ENCODE measurements at places on chromosomes 4 and X. TPM values are rescaled to one million over a fixed set of nuclear protein-coding genes. Genes with fewer than 3 reads are reported as not detected.

- DNase-seq = no peak
- H3K27ac ChIP-seq = no peak overlapping the region
- no peaks in the 10 kb centered on the region for H3K27me3 ChIP-seq
- no peaks in the 10 kb centered on the region for H3K4me1 ChIP-seq
- H3K36me3 ChIP-seq = no peaks in the 10 kb centered on the region
Observed at GRCh38 chrX:78800694-78801093, 53.2 kb downstream of the LPAR4 start.

- no peaks in the 10 kb centered on the region for H3K36me3 ChIP-seq
- no peak for DNase-seq
- H3K4me3 ChIP-seq = no peak overlapping the region
- no peaks in the 10 kb centered on the region for H3K4me1 ChIP-seq
Observed at GRCh38 chrX:20063716-20064351, 52.9 kb downstream of the MAP7D2 start.

GRCh38 chr4:155805016-155805415, 46.2 kb downstream of the GUCY1B1 start:
- no peaks in the 10 kb centered on the region for H3K4me1 ChIP-seq
- no peaks in the 10 kb centered on the region for H3K27me3 ChIP-seq
- DNase-seq = no peak
- H3K4me3 ChIP-seq = no peak overlapping the region

- no peaks in the 10 kb centered on the region for H3K27me3 ChIP-seq
- no peak overlapping the region for H3K27ac ChIP-seq
- H3K4me1 ChIP-seq = no peaks in the 10 kb centered on the region
- no peak overlapping the region for H3K4me3 ChIP-seq
Observed at GRCh38 chr4:15451181-15451865, 18.4 kb upstream of the CC2D2A start.

- no peak for DNase-seq
- no peaks in the 10 kb centered on the region for H3K27me3 ChIP-seq
- H3K4me3 ChIP-seq = peak overlapping the region; percentile 46
- H3K27ac ChIP-seq = peak overlapping the region; percentile 5
- H3K36me3 ChIP-seq = no peaks in the 10 kb centered on the region
- H3K4me1 ChIP-seq = peaks cover 22% of the 10 kb centered on the region
Observed at GRCh38 chr4:101306225-101306624, 41.1 kb downstream of the PPP3CA start.

GRCh38 chr4:126604268-126604867, 1028.4 kb upstream of the INTU start:
- H3K4me3 ChIP-seq = no peak overlapping the region
- H3K4me1 ChIP-seq = no peaks in the 10 kb centered on the region
- no peaks in the 10 kb centered on the region for H3K27me3 ChIP-seq
- no peak for DNase-seq
- H3K36me3 ChIP-seq = no peaks in the 10 kb centered on the region
- no peak overlapping the region for H3K27ac ChIP-seq

GRCh38 chr4:151415978-151416377, 7.0 kb downstream of the FHIP1A start:
- no peak overlapping the region for H3K27ac ChIP-seq
- no peaks in the 10 kb centered on the region for H3K27me3 ChIP-seq
- H3K36me3 ChIP-seq = no peaks in the 10 kb centered on the region
- no peak for DNase-seq

- H3K27me3 ChIP-seq = peaks cover 7% of the 10 kb centered on the region
- no peak within 1 kb of the TSS for H3K27ac ChIP-seq
- peaks cover 17% of the 10 kb centered on the region for H3K4me1 ChIP-seq
- peak within 1 kb of the TSS; percentile 32 for H3K4me3 ChIP-seq
- H3K36me3 ChIP-seq = no peaks in the 10 kb centered on the region
Observed at GRCh38 chr4:52750819-52751486, at the start of gene ERVMER34-1. TSS of gene ERVMER34-1 (minus strand) at chr4:52751425. CDS start at chr4:52745520, 5,905 bp downstream.

GRCh38 chr4:173418639-173419038, 19.7 kb upstream of the SCRG1 start:
- no peaks in the 10 kb centered on the region for H3K4me1 ChIP-seq
- DNase-seq = no peak
- H3K27ac ChIP-seq = no peak overlapping the region

- H3K4me3 ChIP-seq = no peak overlapping the region
- no peaks in the 10 kb centered on the region for H3K36me3 ChIP-seq
- no peak for DNase-seq
- H3K27ac ChIP-seq = no peak overlapping the region
- no peaks in the 10 kb centered on the region for H3K27me3 ChIP-seq
- no peaks in the 10 kb centered on the region for H3K4me1 ChIP-seq
Observed at GRCh38 chr4:13640149-13640940, 12.8 kb upstream of the BOD1L1 start.

DNA sequence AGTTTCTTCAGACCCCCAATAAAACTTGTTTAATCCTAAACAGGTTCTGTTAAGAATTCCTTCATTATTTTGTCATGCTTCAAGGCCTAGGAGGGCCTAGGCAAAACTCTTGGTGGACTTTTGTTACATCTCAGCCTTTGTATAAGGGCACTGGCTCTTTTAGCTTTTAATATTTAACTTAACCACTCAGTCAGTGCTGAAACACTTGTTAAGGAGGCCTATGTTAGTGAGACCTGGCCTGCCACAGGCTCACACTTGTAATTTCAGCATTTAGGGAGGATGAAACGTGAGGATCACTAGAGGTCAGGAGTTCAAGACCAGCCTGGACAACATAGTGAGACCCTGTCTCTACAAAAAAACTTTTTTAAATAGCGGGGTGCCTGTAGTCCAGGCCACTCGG, 32.7 kb upstream of the PGK1 start:
- peaks cover 3% of the 10 kb centered on the region for H3K4me1 ChIP-seq
- no peaks in the 10 kb centered on the region for H3K36me3 ChIP-seq
- no peak overlapping the region for H3K27ac ChIP-seq
- DNase-seq = no peak
- no peaks in the 10 kb centered on the region for H3K27me3 ChIP-seq

DNA sequence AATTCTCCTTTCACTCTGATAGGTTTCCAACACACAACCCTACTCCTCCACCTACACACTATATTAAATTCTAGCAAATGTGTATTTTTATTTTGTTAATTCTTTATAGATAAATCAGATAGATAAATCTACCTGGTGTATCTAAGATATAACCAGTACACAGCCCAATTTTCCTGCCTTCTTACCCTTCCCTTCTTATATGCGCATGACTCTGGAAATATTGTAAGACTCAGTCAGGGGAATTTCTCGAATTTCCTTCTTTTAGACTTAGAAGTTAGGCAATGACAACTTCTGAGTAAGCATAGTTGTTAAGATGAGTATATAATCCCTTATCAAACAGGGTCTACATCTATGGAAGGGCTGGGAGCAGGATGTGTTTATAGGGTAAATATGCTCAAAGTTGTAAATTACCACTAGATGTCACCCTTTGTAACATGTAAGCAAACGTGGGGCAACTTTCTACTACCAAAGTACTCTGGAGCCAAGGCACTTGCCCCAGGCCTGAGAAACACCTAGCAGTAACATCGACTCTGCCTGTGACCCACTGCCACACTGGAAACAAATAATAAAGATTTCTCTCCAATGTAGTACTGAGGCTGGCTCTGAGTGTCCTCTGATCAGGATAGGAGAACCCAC, 444.7 kb downstream of the IQCM start:
- H3K4me3 ChIP-seq = no peak overlapping the region
- DNase-seq = no peak
- H3K27ac ChIP-seq = no peak overlapping the region
- H3K4me1 ChIP-seq = no peaks in the 10 kb centered on the region
- H3K36me3 ChIP-seq = no peaks in the 10 kb centered on the region

- no peak overlapping the region for H3K4me3 ChIP-seq
- H3K27me3 ChIP-seq = no peaks in the 10 kb centered on the region
- H3K36me3 ChIP-seq = no peaks in the 10 kb centered on the region
- H3K27ac ChIP-seq = no peak overlapping the region
- DNase-seq = no peak
- no peaks in the 10 kb centered on the region for H3K4me1 ChIP-seq
Observed at GRCh38 chr4:61997831-61998230, 797.7 kb downstream of the ADGRL3 start.

Gene OCIAD1
- total RNA-seq = 90.6 TPM

Gene CPLX1
- 1.2 TPM for total RNA-seq

Gene TLR7
- 25.2 TPM for total RNA-seq

Gene CT45A5
- total RNA-seq = not detected

Gene CSAG3
- total RNA-seq = not detected

Gene RASSF6
- total RNA-seq = 0.62 TPM

Gene MGAT4D
- total RNA-seq = not detected

Gene SMAD1
- 13.8 TPM for total RNA-seq

Gene ARMCX4
- total RNA-seq = 0.90 TPM

Gene UGT2B10
- not detected for total RNA-seq

Gene CLCN5
- total RNA-seq = 3.1 TPM

Gene WNK3
- total RNA-seq = 0.15 TPM

Measured in GM12878 (cell line).